Pancreas (tissue), 10 donors: ENCODE measurements at places on chromosomes 12 and 14.

GRCh38 chr12:19437996-19438395 is 1.3 kb upstream of the AEBP2 start:
- no peak for DNase-seq

DNA sequence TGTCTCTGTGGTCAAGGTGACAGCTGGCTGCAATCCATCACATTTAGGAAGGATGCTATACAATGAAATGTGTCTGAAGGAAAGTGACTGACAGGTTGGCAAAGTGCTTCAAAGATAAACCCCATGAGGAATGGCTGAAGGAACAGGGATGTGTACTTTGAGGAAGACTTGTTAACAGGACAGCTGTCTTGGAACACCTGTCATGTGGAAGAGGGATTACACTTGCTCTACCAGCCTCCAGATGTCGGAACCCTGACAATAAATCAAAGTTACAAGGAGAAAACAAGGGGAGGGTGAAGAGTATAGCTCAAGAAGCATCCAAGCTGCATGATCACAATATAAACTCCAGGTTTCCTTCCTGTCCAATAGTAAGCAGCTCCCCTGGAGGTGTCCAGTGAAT is 147.8 kb upstream of the TMCC3 start:
- DNase-seq, result no peak

- DNase-seq, result no peak
These were observed 346.7 kb upstream of the CCDC196 start for GRCh38 chr14:66139432-66139831.

GRCh38 chr12:63898764-63899337 is 54.4 kb downstream of the SRGAP1 start:
- DNase-seq, result no peak

DNA sequence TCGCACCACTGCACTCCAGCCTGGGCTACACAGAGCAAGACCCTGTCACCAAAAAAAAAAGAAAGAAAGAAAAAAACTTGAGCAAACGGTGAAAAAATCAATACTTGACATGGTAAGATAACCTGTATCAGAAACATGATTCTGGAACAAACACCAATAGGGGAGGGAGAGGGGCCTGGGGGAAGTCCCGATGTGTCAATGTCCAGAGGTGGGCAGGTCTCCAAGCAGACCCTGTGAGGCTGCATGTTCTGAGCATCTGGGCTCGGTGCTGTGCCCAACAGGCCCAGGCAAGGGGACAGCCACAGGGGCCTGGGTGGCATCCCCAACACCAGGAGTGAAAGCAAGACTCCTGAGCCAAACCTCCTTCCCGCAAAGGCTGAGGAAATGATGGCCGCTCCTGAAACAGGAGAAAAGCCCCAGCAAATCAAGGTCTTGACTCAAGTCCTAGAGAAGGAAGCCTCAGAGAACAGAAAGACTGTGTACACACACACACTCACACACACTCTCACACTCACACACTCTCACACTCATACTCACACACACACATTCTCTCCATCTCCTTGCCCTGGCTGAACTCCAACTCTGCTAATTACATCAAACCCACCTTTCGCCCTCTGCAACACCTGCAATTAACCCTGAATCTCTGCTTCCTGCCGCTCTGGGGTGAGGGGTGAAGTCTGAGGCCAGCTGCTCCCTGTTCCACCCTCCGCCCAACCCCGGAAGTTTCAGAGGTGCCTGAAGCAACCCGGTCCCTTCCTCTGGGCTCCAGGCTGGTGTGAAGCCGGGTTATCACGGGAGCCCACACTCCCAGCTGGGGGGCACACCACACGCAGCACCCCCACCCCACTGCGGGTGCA is 20.4 kb downstream of the CCDC88C start:
- peak; percentile 60 for DNase-seq

DNA sequence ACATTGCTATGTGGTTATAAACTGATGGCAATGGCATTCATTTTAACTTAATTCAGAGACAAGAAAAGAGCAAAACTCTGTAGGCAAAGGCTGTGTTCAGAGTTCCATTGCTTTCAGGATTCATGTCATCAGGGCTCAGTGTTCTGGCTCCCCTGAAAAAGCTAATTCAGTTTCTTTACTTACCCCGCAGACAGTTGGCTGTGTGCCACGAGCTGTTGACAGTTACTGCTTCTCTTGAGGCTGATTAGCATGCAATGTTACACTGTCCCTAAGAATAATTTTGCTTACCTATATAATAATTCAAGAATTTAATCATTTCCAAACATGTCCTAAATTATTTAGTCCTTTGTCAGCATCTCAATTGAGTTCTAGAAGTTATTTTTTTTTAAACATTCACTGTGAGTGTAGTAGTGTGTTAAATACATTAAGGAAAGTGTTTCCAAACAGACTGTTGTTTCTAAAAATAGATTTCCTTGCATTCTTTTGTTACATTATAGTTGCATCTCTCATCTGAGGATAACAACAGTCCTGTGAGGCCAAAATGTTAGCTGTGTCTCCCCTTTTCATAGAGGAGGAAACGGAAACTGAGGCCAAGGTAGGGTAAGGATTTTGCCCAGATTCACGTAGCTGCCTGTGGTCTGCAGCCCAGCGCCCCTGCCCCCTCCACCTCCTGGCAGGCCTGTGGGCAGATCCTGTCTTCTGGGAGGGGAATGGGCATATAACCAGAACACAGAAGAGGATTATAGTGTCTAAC is 98.6 kb downstream of the PELI2 start:
- DNase-seq, result no peak

DNA sequence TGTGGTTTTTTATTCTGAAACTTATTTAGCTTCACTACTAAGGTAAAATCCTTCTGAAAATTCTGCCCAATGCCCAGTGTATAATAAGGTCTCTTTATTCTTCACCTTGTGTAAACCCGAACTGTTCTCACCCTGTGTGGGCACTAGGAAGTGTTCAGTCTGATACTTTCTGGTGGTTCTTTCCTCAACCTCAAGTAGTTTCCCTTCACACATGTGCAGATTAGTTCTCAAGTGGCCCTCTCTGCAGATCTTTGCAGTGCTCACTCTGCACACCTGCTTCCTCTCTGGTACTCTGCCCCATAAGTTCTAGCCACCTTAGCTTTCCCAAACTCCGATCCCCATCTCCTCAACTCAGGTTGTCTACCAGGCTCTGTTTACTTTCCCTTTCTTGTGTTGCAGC is 61.6 kb downstream of the RAD51B start:
- no peak for DNase-seq

- peak; percentile 28 for DNase-seq
These were observed 110.9 kb downstream of the KSR2 start for GRCh38 chr12:117857632-117858612.

GRCh38 chr12:76830436-76830835 is 48.4 kb downstream of the CSRP2 start:
- no peak for DNase-seq

- no peak for DNase-seq
These were observed 218.2 kb downstream of the PTPRO start for GRCh38 chr12:15540469-15540872.

DNA sequence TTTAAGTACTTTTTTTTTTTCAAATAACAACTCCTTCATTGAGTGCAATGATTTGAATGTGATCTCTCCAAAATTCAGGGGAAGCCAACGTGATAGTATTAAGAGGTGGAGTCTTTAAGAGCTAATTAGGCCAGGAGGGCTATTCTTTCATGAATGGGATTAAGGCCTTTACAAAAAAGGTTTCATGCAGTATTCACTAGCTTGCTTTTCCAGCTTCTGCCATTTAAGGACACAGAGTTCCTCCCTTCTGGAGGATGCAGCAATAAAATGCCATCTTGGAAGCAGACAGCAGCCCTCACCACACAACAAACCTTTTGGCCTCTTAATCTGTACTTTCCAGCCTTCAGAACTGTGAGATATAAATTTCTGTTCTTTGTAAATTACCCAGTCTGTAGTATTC is 586.8 kb upstream of the LMO3 start:
- DNase-seq, result no peak

DNA sequence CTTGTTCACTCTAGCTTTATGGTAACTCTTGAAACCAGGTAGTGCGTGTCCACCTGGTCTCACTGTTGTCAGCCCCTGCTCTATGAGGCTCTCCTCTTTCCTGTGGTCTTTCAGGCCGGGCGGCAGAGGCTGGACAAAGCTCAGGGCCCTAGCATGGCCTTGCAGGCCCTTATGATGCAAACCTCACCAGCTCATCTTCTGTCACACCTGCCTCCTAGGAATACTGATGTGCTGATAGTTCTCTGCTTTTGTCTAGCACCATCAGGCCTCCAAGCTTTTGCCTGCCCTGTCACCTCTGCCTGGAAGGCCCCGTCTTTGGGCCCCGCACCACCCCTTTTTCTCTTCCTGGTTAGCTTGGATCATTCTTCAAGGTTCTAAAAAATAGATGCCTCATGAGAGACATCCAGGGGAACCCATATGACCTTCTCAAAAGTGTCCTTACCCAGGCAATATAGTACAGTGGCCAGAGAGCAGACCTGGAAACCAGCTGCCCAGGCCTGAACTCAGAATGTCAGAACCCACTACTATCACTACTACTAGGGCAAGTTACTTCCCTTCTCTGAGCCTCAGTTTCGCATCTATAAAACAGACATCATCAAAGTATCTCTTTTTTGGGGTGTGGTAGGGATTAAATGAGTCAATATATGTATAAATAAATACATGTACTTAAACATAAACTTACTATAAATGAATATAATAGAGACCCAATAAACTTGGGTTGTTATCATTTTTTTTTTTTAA is 91.7 kb downstream of the ZFP36L1 start:
- no peak for DNase-seq

GRCh38 chr14:42190744-42191143 is 584.1 kb downstream of the LRFN5 start:
- DNase-seq, result no peak

DNA sequence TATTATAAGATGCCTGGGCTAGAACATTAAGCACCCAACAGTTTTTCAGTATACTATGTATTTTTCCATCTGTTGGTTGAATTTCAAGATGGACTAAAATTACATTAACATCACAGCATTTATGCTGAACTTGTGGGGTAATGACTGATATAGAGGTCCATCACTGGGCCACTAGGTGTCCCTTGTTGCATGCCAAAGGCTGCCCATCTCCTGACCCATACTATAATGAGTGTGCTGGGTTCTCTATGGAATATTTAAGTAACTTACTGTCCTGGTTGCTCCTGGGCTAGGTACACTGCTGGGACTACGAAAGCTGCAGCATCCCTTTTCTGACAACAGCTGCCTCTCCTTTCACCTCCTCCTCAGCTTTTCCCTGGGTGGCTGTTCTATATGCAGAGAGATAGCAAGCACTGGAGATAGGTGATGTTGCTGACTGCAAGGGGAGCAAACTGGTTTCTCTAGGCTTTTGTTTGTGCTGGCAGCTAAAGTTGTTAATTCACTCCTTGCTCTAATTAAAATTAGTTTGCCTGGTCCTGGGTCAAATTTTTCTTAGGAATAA is 138.6 kb upstream of the TRHDE start:
- no peak for DNase-seq

GRCh38 chr12:58645946-58646345 is 274.4 kb downstream of the LRIG3 start:
- no peak for DNase-seq

DNA sequence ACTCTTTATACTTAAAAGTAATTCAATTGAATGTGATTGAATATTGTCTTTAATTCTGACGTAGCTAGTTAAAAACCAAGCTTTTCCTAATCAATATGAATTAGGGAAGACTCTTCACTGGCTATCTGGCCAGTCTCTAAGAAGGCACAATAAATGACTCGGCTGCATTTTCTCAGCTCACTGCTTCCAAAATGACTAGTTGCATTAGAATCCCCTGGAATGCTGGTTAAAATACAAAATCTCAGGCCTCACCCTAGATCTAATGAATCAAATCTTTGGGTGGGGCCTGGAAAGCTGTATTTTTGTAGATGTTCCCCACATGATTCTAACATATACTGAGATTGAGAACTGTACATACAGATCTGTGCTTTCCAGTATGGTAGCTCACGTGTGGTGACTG is 242.1 kb downstream of the CHST11 start:
- DNase-seq, result no peak

- DNase-seq, result no peak
These were observed 1.4 kb upstream of the CCDC88C start for GRCh38 chr14:91419044-91419397.

DNA sequence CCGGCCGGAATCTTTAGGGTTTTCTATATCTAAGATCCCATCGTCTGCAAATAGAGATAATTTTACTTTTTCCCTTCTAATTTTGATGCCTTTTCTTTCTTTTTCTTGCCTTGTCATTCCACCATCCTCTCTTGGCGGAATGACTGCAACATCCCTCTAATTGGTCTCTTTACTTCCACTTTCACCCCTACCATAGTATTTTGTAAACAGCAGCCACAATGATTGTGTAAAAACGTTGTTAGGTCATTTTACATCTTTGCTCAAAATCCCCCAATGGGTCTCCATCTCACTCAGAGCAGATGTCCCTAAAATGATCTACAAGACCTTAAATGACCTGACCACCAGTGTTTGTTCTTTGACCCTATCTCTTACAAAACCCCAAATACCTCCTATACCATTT is 80.0 kb upstream of the STAC3 start:
- no peak for DNase-seq

- no peak for DNase-seq
These were observed 20.3 kb downstream of the PRICKLE1 start for GRCh38 chr12:42568952-42569915.

GRCh38 chr12:40820794-40821484 is 128.7 kb downstream of the CNTN1 start:
- DNase-seq, result no peak

GRCh38 chr12:72093930-72094329 is 155.3 kb downstream of the TPH2 start:
- peak; percentile 10 for DNase-seq

- DNase-seq, result no peak
These were observed 86.6 kb upstream of the DYNC1H1 start for GRCh38 chr14:101877766-101878165.

- DNase-seq, result peak; percentile 61
These were observed 19.4 kb downstream of the ABCB9 start for GRCh38 chr12:122946690-122947341.

DNA sequence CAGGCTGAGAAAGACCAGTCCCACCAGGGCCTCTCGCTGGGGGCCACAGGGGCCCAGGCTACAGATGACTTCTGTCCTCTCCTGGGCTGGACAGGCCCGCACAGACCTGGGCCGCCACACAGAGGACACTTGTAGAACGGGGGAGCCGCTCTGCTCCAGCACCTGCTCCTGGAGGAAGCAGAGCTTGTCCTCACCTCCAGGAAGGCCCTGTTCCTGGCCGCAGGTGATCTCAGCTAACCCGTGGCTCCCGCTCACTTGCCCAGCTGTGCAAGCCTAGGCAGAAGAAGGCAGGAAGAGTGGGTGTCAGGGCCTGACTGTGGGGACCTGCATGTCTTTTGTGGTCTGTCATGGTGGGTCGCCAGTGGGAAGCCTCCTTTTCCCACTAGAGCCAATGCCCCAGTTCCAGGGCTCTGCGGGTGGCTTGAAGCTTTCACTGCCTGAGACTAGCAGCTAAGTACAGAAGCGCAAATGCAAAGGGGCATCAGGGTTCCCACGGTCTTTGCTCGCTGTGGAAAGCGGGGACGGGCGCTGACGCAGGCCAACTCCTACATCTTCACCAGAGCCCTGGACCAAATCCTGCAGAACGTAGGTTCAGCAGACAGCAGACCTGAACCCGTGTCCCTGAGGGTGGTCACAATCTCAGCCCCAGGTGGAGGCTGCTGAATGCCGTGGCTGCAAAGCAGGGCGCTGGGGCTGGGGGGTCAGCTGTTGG is 8.8 kb upstream of the CEP170B start:
- DNase-seq, result peak; percentile 51
